ENCODE measurements at places on chromosomes 11 and 22.

DNA sequence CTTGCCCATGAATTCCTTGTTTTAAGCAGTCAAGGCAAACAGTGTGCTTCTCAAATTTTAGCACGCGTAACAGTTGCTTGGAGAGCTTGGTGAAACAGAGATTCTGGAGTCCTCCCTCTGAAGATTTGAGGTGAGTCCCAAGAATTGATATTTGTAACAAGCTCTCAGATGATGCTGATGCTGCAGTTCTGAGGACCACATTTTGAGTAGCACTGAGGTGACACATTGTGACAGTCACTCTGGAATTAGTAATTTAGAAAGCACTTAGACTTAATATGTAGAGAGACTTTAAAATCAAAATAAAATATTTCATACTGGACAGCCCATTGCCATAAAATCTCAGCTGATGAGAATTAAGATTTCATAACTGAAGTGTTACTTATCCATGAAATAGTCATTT is 38.5 kb downstream of the DNAJC24 start:
- no peak for DNase-seq

DNA sequence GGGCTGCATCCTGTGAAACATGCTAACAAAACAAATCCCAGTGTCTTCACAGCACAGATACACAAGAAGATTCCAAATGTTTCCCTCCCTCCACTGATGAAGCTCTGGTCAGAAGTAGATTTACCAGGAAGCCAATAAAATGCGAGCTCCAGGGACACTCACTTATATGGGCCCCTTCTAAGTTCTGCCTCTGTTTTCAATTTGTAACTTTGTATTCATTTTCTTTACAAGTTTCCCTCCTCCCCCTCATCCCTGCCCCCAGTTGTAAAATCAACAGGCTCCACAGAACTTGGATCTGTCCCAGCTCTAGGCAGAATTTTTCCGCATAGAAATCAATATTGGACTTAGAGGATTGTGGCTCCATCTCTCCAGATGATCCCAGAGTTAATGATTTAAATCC is 48.1 kb upstream of the ME3 start:
- DNase-seq = no peak

DNA sequence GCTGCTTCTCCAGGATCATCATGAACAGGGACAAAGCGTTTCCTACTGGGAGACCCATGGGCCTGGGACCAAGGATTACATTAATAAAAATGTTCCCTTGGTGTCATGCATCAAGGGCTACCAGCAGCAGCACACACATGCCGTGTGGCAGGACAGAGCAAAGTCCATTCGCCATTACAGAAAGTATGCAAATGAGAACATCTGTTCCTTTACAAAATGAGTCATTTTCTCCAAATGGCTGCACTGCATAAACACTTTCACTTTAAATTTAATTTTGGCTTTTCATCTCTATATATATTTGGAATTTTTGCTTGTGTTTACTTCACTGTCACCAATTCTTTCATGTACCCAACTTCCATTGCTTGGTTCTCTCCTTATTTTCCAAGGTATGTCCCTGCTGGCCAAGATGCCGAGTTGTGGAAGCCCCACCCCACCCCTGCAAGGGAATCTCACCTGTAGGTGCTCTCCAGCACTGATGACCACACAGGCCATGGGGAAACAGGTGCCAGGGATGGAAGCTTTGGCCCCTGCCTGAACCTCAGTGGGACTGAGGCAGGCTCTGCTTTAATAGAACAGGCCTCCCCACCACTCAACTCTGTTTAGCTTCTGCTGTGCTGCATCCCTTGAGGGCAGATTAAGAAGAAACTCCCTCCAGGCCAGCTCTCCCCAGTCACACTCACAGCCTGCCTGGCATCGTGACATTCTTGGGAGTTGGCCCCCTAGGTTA is 15.6 kb upstream of the GNAZ start:
- no peak for DNase-seq

- no peak for DNase-seq
These were observed 25.3 kb upstream of the LMO1 start for GRCh38 chr11:8288824-8289491.

- DNase-seq = no peak
These were observed 25.8 kb downstream of the KCNC1 start for GRCh38 chr11:17760102-17761029.

DNA sequence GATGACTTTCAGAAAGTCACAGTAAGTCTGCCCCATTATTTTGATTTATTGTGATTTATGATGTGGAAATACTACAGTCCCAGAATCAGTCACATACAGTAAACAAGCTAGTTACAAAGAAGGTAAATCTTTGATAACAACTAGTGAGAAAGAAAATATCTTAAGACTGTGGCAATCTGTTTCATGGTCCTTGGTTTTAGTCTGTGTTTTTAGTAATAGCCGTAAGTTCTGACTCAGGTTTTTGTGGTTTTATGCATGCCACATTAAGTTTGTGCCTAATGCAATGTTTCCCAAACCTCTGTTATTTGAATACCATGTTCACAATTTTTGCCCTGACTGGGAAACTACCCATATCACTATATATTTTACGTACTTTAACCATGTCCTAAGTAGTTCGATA is 6.7 kb downstream of the CEP295 start:
- DNase-seq = no peak

GRCh38 chr22:28989035-28989464 is 72.6 kb downstream of the C22orf31 start:
- DNase-seq = no peak

DNA sequence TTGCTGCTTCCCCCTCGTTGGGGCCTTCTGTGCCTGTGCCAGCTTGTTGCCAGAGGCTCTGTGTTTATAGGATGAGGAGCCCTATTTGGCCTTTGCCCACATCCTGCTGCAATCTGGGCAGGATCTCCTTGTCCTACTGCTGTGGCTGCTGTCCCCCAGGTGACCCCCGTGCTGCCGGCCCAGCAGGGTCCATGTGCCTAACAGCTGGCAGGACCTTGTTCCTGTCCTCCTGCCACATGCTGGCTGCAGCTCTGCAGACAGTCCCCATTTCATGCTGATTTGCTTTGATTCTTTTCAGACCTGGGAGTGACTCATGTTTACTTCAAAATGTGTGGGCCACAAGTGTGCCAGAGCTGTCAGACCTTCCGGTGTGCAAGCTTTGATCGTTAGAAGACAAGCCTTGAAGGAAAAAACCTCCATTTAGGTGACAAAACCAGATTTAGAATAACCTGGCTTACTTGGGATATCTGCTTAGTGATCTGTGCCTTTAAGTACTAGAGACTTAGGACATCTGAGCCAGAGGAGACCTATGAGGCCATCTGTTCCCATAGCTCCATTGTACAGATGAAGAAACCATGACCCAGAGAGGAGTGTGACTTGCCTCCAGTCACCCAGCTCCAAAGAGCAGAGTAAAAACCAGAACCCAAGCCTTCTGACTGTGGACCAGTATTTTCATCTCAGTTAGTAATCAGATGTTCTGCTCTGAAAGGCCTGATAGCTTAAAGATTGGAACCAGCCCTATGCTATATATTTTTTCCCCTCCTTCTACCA is 11.1 kb downstream of the NAV2 start:
- no peak for DNase-seq

- no peak for DNase-seq
These were observed 12.0 kb upstream of the DENND5A start for GRCh38 chr11:9277176-9277575.

DNA sequence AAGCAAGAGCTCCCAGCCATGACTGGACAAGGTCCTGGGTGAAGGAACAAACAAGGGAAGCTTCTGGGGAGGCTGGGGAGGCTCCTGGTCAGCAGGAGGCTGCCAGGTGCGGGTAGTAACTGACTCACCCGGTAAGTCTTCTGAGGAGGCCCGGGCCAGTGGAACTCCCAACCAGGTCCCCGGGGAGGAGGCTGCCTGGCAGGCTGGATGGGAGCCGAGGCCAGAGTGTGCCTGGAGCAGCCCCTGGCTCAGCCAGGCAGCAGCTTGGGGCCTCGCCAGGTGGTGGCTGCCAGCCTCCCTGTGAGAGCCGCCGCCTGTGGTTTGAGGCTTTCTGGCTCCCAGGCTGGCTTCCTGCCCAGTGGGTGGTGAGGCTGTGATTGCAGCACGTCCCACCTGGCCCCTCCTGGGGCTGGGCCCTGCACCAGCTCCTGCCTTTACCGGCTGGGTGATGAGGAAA is 46.2 kb downstream of the IGF2 start:
- no peak for DNase-seq

DNA sequence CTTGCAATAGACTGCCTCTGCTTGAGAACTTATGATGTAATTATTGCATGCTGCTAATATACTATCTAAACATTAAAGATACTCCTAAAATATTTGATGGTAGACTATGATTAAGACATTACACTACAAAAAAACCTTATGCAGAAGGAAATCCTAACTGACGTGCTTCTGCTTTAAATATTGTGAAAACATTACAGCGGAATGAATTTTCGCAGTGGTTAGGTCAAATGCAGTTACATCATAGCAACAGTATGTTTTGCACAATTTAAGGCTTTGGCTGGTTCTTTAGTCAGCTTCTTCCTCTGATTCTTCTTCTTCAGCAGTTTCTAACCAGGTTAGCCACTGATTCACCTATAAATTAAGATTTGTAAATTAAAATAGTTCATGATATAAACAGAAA is 11.2 kb downstream of the EIF4G2 start:
- DNase-seq = no peak

DNA sequence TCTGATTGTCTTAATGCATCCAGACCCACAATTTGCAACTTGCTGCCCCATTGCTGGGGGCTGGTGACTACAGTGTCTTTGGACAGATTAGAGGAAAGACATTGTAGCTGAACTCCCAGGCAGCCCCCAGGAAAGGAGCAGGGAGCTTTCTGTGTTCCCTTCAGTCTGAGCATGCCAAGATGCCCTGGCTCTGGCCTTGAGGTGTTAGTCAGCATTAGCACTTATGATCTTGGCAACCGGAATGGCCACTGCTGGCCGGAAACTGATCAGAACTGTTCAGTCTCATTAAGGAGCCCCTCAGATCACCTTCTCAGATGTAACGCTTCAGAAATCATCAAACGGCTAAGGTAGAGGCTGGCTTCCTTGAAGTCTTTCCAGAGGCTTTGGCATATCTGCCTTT is 195.2 kb downstream of the NAV2 start:
- no peak for DNase-seq

GRCh38 chr11:111236383-111236782 is 9.1 kb upstream of the POU2AF2 start:
- no peak for DNase-seq

GRCh38 chr11:26551186-26551801 is 20.8 kb downstream of the MUC15 start:
- no peak for DNase-seq

DNA sequence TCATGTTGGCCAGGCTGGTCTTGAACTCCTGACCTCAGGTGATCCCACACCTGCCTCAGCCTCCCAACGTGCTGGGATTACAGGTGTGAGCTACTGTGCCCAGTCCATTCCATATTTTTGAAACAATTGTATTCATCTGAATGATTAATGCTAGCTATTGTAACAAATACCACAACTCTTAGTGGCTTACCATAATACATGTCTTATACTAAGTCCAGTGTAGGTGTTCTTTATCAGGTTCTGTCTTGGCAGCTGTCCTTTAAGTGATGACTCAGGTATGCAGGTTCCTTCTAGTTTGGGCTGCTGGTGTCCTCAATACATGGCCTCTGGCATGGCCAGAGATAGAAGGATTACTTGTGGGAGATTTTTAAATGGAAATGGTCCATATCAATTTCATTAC is 39.0 kb downstream of the UVRAG start:
- no peak for DNase-seq

- no peak for DNase-seq
These were observed 11.4 kb downstream of the DNAL4 start for GRCh38 chr22:38782402-38783094.

DNA sequence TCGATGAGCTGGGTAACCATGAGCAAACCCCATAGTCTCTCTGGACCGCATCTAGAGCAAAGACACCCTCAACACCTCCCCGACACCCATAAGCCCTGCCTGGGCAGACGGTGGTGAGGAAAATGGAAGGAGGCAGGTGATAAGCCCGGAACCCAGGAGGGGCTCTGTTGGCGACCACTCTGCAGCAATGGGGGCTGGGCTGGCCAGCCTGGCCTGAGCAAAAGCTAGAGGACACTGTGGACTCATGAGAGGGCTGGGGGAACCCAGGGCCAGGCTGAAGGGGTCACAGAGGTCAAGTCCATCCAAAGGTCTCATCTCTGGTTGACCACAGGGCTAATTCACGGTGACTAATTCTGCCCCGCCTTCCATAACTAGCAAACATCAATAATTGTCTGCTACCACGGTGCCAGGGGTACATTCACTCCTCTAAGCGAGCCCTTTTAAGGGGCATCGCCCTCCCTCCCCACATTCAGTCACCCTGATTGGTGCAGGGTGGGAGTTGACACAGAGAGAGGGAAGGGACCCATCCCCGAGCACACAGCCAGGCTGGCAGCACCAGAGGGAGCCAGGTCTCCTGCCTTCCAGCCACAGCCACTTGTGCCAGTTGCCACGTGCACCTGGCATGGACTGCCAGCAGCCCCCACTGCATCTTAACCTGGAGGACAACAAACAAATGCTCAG is 4.0 kb downstream of the PYGM start:
- no peak for DNase-seq

- no peak for DNase-seq
These were observed 55.5 kb downstream of the CLPB start for GRCh38 chr11:72378704-72379383.

Measured in stimulated activated CD4-positive, alpha-beta T cell treated with anti-CD3 and anti-CD28 coated beads, Interleukin-1b, Interleukin-23, amount 100 ng/mL, for 1 hour (primary cell).